Stimulated activated effector memory CD8-positive, alpha-beta T cell treated with anti-CD3 and anti-CD28 coated beads, Interleukin-12 subunit alpha, Interleukin-12 subunit beta, amount 100 ng/mL, for 72 hours (primary cell): ENCODE measurements at places on chromosomes 2 and 18.

- no peak for DNase-seq
Observed at GRCh38 chr2:234047361-234047760, 3.1 kb upstream of the SPP2 start.

GRCh38 chr2:30580391-30580790 is 133.3 kb downstream of the LCLAT1 start:
- DNase-seq: no peak

GRCh38 chr2:46477925-46478324 is 1.4 kb upstream of the TMEM247 start:
- no peak for DNase-seq

GRCh38 chr2:217729421-217730053 is 273.3 kb downstream of the TNS1 start:
- no peak for DNase-seq

DNA sequence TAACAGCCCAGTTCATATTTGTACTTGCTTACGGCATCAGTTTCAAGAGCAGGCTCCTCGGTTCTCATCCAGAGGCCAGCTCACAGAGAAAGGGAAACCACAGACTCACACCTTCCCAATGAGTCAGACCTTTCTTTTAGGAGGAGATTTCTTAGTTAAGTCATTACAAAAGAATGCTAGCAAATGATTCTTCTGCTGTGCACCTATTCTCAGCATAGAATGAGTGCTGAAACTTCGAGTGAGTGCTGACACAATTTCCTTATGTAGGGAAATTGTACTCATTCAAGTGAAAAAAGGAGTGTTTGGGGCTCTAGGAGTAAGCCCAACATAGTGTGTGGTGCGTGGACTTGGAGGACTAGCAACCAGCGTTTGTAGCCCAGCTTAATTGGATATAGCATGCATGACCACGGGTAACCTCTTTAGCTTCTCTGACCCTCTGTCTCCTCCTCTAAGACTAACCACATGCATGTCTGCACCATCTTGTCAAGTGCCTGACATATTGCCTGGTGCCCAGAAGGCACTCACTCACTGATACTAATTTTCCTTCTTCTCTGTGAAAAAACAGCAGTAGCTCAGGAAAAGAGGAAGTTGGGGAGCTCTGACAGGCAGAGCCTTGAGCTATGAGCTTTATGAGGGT is 87.0 kb downstream of the ALPK2 start:
- no peak for DNase-seq
